Central memory CD4-positive, alpha-beta T cell (primary cell): ENCODE measurements at places on chromosomes 12 and 14.
A peak's percentile ranks its signal among the peaks of the same experiment; 100 is the strongest.

DNA sequence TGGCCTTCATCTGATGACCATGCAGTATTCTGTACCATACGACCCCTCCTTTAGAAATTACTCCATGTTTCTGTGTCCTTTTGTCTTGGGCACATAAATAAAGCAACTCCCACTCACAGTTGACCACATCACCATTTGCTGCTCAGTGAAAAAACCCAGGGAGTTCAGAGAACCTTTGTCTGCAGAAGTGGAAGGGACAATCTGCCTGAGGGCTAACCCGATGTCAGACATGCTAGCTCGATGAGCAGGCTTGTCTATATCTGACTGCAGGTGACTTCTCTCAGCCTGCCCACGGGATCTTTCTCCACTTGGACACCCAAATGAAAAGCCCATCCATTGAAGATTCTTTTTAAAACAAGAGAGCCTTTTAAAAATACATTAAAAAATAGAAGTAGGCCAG is 45.7 kb upstream of the GRIP1 start:
- DNase-seq, result no peak

DNA sequence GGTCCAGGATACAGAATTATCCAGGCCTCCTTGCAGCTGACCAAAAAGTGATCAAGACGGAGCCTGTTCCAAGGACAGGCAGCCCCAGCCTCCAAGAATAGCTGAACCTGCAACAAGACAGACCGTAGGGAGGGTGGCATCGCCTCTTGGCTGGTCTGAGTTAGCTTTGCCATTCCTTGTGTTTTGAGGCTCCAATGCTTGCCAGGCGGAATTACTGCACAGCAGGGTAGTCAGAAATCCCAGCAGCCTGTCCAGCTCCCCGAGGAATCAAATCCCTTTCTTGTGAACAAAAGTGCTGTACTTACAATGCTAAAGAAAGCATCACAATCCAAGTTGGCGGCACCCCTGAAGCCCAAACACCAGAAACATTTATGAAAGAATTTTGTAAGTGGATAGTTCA is 246.9 kb downstream of the TMEM132C start:
- no peak for DNase-seq

- no peak for DNase-seq
Observed at GRCh38 chr12:12023456-12023855, 47.3 kb upstream of the BCL2L14 start.

GRCh38 chr14:74491956-74492775 is 939 bp downstream of the NPC2 start:
- DNase-seq, result no peak

GRCh38 chr12:114895081-114895480 is 211.1 kb upstream of the TBX3 start:
- no peak for DNase-seq

DNA sequence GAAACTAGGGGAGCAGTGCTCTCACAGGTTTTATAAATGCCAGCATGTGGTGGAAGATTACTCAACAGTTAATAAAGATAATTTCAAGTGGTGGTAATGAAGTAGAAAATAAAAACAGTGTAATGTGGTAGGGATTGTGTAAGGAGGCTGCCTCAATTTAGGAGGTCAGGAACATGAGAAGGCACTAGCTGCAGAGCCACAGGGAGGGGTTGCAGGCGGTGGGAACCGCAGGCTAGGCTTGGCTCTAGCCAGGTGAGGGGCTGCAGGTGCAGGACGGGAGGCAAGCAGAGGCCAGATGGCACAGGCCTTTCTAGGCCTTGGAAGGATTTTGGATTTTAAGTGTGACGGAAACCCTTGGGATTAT is 768 bp downstream of the METTL25 start:
- no peak for DNase-seq

DNA sequence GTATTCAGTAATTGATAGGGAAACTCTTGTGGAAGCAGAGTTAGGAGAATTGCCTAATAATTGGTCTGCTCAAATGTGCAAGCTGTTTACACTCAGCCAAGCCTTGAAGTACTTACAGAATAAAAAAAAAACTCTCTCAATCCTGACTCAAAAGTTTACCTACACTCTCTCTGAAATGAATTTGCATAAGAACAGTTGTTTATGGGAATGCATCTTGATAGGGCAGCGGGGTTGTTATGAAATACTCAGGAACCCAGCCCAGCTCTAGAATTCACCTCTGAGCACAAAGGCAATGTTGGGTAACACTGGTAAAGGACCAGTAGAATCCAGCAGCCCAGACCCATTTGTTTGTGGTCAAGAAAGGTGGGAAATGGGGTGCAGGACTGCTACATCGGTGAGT is 267.0 kb downstream of the CPNE8 start:
- no peak for DNase-seq

DNA sequence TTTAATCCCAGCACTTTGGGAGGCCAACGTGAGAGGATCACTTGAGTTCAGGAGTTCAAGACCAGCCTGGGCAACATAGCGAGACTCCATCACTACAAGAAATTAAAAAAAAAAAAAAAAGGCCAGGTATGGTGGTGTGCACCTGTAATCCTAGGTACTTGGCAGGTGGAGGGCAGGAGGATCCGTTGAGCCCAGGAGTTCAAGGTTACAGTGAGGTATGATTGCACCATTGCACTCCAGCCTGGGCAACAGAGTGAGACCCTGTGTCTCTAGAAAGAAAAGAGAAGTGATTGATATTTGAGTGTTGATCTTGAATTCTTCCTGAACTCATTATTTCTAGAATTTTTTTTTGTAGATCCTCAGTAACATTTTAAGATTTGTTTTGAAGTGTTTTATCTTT is 59.4 kb downstream of the ADIPOR2 start:
- no peak for DNase-seq

GRCh38 chr14:96192975-96193805 is 11.4 kb upstream of the BDKRB2 start:
- no peak for DNase-seq

DNA sequence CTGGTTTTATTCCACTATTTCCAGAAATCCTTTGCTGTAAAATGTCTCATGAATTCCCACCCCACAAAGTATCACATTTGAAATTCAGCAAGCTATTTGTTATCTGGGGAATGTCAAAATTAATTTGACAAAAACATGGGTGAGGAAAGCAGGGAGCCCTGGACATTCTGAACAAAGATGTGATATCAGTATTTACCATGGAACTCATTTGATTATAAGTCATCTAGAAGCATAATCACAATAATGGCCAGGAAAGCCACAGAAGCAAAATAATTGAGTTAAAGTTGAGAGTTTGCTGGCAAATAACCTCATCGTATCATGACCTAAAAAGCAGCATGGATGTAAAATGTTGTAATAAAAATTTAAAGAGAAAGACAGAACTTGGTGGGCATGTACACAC is 96.1 kb downstream of the ANO6 start:
- DNase-seq, result no peak

DNA sequence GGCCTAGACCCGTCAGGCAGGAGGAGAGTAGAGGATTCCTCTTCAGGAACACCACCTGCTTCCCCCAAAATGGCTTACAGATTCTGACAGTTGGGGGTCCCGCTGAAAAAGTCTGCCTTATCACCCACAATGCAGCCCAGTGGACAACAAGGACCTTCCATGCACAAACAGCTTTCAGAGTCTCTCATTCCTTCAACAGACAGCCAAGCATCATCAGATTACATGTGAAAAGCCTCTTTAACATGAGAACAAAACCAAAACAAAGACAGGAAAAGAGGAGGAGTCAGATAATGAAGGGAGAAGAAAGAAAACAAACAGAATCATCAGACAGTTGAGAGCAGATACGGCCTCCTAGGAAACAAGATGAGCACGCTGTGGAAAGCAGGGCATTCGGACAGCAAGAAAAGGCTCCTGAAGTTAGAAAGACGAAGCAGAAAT is 18.3 kb downstream of the KCTD10 start:
- DNase-seq, result no peak

DNA sequence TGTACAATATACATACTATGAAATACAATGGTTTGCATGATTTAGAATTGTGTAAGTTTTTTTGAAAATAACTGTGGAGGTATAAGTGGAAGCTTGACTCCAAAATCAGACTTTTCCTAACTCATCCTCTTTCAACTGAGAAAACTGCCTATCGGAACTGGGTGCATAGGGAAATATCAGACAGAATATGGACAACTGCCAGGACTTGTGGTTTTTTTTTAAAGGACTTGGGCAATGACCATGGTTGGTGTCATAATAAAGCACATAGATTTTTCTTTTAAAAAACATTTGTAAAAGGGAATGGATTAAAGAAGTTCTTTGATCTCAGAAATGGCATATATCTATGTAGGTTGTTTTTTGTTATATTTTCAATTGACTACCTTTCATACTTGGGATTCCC is 53.3 kb upstream of the LRRK2 start:
- DNase-seq, result no peak

GRCh38 chr14:32224737-32225377 is 21.8 kb upstream of the RNU6-8 start:
- DNase-seq, result no peak

GRCh38 chr14:100989924-100990323 is 86.4 kb upstream of the RTL1 start:
- no peak for DNase-seq

DNA sequence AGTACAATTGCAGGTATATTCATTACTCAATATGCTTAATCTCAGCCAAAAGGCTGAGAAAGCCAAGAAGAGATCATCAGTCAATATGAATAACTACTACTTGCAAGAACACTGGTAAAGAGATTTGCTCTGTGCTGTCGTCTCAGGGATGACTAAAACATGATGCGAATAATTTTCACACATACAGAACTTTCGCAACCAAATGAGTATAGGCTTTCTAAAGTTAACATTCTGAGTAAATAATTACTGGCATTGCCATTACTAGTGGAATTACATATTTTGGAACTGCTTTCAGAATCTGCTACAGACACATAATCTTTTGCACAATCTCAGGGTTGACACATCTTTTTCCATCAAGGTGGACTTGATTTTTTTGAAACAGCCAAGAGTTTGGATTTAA is 24.7 kb downstream of the NCKAP1L start:
- DNase-seq, result no peak

DNA sequence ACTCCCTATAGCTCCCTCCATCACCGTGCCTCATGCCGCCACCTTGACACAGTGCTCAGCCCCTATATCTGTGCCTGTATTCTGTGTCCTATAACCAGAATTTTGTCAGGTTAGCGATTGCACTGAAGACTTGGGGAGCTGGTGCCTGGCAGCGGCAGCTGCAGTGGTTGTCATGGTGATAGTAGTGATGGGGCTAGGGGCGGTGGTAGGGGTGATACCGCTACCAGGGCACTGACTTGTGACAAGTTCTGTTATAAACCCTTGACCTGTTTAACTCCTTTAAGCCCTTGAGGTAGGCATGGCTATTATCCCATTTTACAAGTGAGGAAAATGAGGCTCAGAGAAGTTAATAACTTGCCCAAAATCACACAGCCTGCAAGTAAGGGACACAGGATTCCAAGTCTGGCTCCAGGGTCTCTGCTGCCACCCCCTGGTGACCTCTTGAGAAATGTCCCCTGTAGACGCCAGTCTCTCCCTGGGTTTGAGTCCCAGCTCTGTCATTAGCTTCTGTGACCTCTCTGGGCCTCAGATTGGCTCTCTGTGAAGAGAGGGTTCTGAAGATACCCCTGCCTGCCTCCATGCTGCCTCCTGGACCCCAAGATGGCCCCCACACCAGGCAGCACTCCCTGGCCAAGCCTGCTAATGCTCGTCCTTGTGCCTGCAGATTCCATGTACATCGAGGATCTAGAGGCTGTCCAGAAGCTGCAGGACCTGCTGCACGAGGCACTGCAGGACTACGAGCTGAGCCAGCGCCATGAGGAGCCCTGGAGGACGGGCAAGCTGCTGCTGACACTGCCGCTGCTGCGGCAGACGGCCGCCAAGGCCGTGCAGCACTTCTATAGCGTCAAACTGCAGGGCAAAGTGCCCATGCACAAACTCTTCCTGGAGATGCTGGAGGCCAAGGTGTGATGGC is 121.9 kb downstream of the ESRRB start:
- no peak for DNase-seq

GRCh38 chr12:124564971-124565491 is 2.4 kb downstream of the NCOR2 start:
- no peak for DNase-seq

DNA sequence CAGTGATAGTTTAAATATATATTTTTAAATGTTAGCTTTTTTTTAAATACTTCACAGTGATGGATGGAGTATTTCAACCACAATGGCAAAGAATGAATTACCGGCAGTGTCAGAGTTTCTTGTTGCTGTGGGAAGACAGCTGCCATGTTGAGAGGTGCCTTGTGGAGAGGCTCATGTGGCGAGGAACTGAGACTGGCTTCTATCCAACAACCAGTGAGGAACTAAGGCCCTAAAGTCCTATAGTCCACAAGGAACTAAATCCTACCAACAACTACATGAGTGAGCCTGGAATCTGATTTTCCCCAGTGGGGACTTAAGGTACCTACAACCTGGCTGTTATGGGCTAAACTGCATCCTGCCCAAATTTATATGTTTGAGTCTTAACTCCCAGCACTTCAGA is 220.2 kb upstream of the PLEKHG7 start:
- DNase-seq, result no peak

GRCh38 chr12:126811391-126811790 is 1455.6 kb upstream of the TMEM132C start:
- no peak for DNase-seq

GRCh38 chr12:58915037-58915436 is 5.3 kb downstream of the LRIG3 start:
- no peak for DNase-seq

DNA sequence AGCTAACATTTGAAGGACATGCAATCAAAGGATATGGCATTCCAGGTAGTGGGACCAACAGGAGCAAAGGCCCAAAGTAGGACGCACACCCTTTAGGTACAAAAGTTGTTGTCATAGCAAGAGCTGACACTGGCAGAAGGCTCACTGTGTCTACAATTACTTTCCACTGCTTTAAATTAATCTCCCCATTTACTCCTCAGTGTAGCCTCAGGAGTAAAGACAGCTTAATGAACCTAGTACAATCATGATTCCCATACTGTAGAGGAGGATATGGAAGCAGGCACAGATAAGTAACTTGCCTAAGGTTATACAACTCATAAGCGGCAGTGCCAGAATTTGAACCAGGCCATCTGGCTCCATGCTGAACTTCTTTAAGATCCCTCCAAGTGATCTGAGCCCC is 212.9 kb upstream of the SFSWAP start:
- DNase-seq, result no peak

- DNase-seq, result no peak
Observed at GRCh38 chr14:32399920-32400319, 70.8 kb downstream of the AKAP6 start.

DNA sequence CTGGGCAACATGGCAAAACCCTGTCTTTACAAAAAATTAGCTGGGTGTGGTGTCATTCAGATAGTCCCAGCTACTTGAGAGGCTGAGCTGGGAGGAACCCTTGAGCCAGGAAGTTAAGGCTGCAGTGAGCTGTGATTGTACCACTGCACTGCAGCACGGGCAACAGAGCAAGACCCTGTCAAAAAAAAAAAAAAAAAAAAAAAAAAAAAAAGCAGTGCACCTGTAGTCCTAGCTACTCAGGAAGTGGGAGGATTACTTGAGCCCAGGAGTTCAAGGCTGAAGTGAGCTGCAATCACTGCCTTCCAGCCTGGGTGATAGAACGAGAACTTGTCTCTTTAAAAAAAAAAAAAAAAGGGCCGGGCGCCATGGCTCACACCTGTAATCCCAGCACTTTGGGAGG is 5.6 kb downstream of the REM2 start:
- peak; percentile 25 for DNase-seq

- no peak for DNase-seq
Observed at GRCh38 chr12:90499795-90500194, 455.2 kb downstream of the CCER1 start.
